Stimulated activated CD8-positive, alpha-beta memory T cell treated with anti-CD3 and anti-CD28 coated beads, Interleukin-7, amount 100 ng/mL, for 24 hours (primary cell): ENCODE measurements at places on chromosomes 11 and 22.

DNA sequence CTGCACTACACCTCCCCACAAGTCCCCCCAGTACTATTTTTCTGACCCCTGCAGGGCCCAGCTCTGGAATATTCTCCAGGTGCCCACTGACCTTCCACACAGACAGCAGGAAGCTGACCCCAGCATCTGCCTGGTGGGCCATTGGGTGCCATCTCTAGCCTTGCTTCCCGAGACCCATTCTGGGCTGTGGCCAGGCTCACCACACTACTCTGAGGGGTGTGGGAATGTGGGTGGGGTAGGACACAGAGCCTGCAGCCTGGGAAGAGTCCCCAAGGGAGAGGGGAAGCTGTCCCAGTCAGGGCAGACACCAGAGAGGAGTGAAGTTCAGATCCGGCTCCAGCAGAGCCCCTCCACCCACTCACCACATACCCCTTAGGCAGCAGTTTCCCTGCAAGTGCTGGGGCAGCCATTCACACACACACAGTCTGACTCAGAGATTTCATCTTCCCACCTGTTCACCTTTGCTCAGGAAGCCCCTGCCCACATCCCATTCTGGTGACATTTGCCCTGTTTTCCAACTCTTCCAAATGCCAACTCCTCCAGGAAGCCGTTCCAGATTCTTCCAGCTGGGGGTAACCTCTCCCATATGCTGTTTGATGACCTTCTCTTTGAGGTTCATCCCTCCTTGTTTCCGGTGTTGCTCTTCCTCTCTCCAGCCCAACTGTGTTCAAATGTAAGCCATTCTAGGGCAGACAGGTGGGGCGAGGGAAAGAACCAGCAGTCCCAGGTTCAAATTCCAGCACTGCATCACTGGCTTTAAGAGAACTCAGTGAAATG lies 1.9 kb downstream of the SLCO2B1 start:
- no peak for DNase-seq

DNA sequence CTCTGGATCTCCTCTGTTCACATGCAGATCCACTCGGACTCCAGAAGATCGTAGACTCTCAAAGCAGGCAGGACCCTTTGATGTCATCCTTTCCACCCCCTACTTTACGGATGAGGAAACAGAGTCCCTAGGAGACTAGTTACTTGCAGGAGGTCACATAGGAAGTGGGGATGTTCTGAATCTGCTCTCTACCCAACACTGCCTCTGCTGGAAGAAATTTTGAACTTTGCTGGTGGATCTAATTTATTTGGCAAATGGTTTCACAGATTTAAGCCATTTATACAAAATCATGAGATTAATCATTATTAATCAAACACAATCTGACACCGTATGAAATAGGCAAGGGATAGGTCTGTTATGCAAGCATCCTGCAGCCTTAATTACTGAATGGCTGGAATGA lies 55.0 kb upstream of the USP47 start:
- no peak for DNase-seq

DNA sequence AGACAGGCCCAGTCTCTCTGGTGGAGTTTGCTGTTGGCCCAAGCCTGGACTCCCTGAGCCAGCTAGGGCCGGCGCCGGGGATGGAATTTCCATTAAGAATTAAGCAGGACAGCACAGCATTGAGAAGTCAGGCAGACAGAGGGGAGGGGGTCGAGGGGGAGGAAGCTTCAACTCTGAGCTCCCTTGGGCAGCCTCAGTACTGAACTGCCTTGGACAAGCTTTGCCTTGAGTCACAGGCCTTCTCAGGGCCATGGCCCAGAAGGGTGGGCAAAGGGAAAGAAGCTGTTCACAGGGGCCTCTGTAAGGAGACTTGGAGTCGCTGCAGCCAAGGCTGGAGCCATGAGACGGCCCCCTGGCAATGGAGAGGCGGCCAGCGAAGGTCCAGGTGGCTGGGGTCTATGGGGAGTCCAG lies 2.6 kb upstream of the INSC start:
- DNase-seq = no peak

GRCh38 chr11:95465887-95466286 lies 234.9 kb upstream of the SESN3 start:
- DNase-seq = no peak

DNA sequence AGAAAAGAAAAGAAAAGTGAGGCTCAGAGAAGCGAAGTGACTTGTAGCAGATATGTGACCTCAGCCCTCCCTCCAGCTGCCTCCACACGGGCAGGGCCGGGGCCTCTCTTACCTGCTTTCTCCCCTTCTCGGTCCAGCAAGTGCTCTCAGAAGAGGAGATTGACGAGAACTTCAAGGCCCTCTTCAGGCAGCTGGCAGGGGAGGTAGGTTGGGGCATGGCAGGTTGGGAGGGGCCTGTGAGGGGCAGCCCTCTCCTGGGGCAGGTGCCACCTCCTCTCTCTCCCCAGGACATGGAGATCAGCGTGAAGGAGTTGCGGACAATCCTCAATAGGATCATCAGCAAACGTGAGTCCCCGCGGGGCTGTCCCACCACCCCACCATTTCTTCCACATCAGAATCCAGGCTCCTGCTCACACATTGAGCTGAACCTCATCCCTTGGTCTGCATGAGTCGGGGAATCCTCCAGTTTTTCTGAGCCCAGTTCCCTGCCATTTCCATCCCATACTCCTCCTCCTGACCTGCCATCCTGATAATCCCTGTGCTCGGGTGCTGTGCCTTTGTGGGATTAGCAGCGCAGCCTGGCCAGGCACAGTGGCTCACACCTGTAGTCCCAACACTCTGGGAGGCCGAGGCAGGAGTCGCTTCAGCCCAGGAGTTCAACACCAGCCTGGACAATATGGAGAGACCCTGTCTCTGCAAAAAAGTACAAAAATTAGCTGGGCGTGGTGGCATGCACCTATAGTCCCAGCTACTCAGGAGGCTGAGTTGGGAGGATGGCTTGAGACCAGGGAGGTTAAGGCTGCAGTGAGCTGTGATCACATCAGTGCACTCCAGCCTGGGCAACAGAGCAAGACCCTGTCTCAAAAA lies 26.4 kb downstream of the CAPN1 start:
- no peak for DNase-seq

DNA sequence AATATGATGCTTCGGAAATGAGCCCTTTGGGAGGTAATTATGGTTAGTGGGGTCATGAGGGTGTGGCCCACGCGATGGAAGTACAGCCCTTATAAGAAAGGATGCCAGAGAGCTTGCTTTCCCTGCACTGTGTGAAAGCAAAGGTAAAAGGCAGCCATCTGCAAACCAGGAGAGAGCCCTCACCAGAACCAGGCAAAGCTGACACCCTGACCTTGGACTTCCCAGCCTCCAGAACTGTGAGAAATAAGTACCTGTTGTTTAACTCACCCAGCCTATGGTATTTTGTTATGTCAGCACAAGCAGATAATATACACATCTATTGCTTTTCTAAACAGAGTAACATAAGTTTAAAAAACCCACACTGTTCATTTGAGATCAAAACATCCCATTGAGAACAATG lies 50.7 kb downstream of the SYN3 start:
- DNase-seq = no peak

- no peak for DNase-seq
Measured at GRCh38 chr22:46201059-46201757, 48.9 kb downstream of the CDPF1 start.

- no peak for DNase-seq
Measured at GRCh38 chr22:25852223-25852622, 110.2 kb downstream of the MYO18B start.
